ENCODE measurements at places on chromosomes 6 and 20.

DNA sequence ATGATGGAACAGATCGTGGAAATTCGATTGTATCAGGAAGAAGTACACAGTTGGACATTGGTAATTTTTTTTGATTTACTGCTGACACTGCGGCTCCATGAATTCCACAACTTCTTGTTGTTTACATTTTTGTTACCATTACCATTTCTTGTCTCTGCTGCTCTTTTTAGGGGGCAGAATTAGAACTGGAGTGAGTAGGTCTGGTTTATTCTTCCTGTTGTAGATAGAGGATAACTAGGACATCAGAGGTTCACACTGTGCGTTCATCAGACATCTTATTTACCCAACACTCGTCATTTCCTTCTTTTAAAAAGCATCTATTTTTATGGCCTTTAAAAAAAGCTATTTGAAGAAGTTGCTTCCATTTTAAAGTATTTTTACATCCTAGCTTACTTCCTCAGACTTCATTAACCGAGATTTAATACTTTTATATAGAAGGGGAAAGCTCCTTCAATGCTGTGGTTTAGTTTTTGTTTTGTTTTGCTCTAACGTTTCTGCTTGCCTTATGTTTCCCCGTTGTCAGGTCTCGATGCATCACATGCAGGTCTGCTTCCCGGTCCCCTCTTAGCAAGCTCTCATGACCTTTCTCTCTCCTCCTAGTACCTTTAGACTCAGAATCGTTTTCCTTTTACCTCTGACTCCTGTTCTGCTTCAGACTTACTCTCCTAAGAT, 139.1 kb downstream of the ARID1B start:
- DNase-seq, result no peak

GRCh38 chr6:133358574-133359150, 117.5 kb downstream of the EYA4 start:
- DNase-seq, result no peak

DNA sequence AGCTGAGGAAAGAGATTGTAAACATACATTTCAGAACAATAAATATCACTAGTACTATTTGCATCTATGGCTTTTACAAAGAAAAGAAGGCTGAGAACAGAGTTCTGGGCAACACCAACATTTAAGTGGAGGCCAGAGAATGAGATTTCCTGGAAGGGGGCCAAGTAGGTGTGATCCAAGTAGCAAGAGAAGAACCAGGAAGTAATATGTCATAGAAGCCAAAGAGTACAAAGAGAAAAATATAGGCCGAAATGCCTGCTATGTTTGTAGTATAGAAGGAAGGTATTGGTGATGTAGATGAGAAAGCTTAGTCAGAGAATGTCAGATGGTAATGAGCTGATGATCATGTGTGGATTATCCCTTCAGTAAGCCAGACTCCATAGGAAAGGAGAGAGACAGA, 94.5 kb downstream of the PERP start:
- DNase-seq, result no peak

GRCh38 chr6:31400467-31401289, 2.7 kb upstream of the MICA start:
- peak; percentile 80 for DNase-seq

- no peak for DNase-seq
Observed at GRCh38 chr20:16001286-16001685, 572.0 kb downstream of the KIF16B start.

DNA sequence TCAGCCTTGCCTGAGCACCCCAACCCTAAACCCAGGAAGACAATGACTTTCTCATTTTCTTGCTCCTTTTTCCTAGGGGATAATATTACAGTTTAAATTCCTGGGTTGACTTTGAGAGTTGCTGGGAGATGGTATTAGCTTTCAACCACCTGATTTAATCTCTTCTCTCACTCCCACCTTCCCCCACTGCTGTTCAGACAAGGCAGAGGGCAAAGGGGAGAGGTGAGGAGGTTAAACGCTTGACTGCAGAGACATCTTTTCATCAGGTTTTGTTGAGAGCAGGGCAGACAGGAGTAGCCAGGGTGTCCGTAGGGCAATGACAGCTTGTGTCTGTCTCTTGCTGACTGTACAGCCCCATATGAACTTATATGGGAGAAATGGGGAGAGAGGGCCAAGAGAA, 811.2 kb downstream of the MAFB start:
- DNase-seq, result no peak

DNA sequence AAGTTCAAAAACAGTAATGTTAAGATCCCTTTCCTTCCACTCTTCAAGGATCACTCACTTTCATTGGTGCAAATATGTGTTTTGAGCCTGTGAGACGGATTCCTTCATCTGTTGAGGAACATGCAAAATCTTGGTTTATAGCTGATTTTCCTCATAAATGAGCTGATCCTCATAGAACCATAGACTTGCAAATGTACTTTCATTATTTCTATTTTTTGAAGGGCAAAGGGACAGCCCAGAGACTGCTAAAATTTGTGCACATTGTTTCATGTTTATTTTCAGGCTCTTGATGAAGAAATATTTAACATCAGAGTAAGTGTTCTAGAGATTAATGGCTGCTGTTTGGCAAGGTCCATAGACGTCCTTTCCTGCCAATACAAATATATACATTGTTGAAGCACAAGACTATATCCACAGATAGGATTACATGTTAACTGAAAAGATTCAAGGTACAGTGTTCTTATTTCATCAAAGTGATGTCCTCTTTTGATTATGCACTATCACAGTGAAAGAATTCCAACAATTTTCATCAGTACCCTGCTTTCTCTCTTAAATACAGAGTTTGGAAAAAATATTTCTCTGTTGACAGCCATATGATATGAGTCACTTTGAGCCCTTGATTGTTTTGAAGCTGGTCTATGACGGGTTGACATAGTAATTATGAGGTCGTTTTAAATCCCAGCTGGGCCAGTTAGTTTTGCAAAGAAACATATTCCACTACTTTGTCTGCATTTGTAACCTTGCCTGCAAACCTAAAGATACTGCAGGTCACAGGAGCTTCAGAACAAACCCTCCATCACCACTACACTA, 95.7 kb downstream of the FILIP1 start:
- DNase-seq, result no peak

DNA sequence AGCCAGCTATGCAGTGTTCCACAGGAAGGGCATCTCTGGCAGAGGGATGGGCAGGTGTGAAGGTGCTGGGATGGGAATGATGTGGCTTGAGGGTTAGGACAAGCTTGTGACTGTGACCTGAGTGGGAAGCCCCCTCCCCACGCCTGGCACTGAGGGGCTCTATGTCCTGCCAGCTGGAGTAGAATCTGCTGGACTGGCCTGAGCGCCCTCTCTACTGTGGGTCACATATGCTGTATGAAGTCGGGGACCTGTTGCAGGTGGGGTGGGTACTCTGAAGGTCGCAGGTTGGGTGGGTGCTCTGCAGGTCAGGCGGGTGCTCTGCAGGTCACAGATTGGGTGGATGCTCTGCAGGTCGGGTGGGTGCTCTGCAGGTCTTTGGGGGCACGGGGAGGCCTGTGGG, 20.3 kb downstream of the KCNG1 start:
- DNase-seq, result no peak

- DNase-seq, result no peak
Observed at GRCh38 chr20:2283706-2284423, 11.9 kb upstream of the TGM3 start.

GRCh38 chr20:55471052-55472006, 534.0 kb downstream of the CBLN4 start:
- DNase-seq, result peak; percentile 21

- no peak for DNase-seq
Observed at GRCh38 chr6:3898265-3898994, 49.3 kb downstream of the FAM50B start.

DNA sequence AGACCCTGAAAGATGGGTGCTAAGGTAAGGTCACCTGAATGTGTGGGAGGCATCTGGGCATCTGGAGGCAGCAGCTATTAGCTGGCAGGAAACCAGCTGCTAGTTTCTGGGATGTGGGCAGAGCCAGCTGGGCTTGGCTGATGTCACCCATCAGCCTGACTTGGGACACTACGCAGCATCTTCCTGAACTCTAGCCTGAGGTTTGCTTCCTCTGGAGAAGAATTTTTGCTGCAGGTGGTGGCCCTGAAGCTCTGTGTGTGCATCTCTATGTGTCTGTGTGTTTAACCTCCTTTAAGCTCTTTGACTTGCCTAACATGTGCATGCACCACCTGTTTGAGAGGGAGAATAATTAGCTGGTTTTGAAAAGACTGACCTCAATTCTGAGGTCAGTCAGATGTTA, 465.1 kb upstream of the CHD6 start:
- DNase-seq, result peak; percentile 7

DNA sequence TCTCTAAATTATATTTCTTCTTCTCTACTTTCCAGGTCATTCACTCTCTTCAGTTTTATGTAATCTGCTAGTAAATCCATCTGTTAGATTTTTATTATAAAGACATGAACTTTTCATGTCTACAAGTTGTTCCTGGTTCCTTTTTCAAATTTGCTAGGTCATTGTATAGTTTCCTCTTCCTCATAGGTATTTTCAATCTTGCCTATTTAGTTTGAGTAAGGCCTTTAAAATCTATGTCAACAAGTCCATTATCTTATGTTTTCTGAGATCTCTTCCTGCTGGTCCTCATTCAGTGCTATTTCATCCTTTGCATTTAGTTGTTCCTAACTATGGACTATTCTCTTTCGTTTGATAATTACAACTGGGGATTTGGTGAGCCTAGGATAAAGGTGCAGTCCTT, 11.0 kb downstream of the RRBP1 start:
- DNase-seq, result no peak

DNA sequence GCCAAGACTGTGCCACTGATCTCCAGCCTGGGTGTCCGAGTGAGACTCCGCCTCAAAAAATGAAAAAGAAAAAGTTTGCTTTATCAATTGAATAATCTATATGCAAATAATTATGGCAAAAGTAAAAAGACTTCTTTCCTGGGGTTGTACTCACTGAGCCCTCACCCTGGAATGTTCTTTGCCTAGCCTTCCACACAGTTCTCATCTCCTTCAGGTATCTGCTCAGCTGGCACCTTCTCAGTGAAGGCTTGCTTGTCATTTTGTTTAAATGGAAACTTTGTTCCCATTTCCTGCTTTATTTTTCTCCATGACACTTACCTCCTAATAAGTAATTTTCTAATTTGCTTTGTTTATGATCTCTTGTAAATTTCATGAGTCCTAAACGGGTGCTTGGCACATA, 96.7 kb downstream of the SGK1 start:
- DNase-seq, result no peak

DNA sequence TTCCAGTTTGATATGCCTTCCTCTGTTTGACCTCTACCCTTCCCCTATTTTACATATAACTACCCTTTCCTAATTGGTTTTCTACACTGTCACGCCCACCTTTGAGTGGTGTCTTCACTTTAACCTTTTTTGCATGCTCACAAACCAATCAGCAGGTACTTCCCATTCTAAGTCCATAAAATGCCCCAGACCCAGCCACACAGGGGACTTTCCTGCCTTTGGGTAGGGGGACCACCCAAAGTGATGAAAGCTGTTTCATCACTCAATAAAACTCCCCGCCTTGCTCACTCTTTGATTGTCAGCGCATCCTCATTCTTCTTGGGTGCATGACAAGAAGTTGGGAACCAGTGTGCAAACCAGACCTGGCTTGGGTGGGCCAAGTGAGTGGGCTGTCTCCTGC, 20.5 kb upstream of the SNRPC start:
- no peak for DNase-seq

DNA sequence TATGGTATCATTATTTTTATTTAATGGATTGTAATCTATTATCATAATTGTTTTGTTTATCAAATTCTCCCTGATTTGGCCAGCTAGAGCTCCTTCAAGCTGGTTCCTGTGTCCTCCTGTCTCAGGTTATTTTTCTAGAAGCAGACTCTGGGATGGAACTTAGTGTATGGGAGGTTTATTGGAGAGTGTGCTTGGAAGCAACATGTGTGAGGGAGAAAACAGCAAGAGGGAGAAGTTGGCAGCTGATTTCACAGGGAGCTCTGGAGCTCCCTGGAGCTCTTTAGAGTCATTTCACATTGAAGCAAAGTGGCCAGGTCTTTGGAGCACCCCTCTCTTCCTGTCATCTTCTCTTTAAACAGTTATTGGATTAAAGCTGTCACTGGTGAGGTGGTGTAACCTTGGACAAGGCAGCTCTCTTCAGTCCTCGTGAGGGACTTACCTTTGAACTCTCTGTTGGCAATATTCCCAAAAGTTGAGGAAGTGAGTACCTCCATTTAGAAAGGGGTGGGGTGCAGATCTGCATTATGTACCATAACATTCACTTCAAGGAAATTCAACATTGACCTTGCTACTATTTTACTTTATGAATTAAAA, 103.6 kb downstream of the PHF3 start:
- DNase-seq, result no peak

- no peak for DNase-seq
Observed at GRCh38 chr20:24795436-24795835, 153.6 kb upstream of the CST7 start.

Data from muscle of back (tissue), 13 donors.